ENCODE measurements at places on chromosomes 5 and 9.

DNA sequence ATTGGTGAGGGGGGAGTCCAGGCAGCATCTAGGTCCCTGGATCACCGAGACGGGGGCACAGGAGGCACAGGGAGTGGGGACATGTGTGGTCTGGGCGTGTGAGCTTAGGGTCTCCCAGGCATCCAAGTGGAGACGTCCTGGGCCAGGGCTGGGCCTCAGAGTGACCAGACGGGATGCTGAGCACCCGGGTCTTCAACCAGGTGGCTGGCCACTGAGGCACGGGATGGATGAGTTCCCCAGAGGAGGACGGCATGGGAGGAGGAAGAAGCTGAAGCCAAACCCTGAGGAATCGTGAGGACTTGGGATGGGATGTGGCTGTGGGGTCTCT lies 88.0 kb downstream of the LMX1B start:
- DNase-seq: no peak

DNA sequence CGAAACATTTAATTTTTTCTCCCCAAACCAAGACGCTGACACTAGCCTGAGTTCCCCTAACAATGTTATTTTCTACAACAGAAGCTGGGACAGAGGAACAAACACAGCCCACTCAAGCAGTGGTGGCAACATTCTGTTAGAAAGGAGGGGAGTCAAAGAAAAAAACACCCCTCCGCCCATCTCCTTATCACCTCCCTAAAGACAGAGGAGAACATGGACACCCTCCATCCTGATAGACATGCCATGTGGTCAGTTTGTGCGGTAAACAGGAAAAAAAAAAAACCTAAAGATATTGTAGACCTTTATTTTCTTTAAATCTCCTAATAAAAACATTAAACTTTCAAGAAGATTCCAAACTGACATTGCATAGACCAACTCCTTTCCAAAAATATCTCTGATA lies 2.9 kb upstream of the DPM2 start:
- DNase-seq: no peak

- DNase-seq: no peak
These were observed 2.6 kb upstream of the FOXB2 start for GRCh38 chr9:77016526-77017504.

DNA sequence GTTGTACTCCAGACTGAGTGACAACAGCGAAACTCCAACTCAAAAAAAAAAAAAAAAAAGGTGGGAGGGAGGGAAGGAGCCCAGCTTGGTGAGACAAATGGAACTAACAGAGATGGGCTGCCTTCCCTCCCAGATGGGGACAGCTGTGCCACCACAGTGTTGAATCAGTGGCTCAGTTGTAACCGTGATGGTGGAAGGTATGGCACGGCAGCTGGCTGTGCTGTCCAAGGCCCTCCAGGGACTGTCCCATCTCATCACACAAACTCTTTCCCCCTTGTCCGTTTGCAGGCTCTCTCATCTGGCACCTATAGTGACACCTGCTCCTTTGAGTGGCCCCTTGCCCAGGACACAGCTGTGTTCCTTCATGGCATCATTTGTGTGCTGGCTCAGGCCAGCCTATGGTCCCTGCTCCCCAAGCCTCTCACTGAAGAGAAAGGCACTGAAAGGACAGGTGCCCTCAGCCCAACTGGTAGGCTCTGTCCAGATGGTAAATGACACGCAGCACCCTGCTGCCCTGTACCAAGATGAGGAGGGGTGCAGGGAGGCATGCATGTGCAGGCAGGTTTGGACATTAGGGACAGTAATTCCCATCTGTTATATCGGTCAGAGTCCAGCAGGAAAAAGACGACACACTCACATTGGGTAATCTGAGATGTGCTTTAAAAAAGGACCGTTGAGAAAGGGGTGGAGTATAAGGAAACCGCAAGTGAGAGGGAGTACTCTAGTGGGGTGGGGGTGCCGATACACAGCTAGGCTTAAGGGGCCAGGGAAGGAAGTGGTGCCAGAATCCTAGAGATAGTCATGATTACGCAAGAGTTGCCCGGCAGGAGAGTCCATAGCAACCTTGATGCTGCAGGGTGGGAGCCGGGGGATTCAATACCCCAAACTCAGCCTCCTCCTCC lies 4.3 kb downstream of the SMIM33 start:
- DNase-seq: peak; percentile 50

DNA sequence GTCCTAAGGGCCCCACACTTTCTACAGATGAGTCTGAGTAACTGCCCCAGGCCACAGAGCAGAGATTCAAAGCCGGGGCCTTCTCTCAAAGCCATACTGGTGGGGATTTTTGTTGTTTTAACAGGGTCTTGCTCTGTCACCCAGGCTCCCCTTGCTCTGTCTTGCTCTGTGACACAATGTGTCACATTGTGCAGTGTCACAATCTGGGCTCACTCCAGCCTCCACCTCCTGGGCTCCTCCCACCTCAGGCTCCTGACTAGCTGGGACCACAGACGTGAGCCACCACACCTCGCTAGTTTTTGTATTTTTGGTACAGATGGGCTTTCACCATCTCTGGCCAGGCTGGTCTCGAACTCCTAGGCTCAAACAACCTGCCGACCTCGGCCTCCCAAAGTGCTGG lies 8.6 kb downstream of the AGPAT2 start:
- no peak for DNase-seq

- no peak for DNase-seq
These were observed 196.9 kb downstream of the DMRTA1 start for GRCh38 chr9:22643541-22643940.

- no peak for DNase-seq
These were observed 113.8 kb downstream of the GADD45G start for GRCh38 chr9:89718651-89719050.

- DNase-seq: no peak
These were observed 957.3 kb downstream of the CDH12 start for GRCh38 chr5:21895766-21896350.

- DNase-seq: peak; percentile 24
These were observed 125.9 kb upstream of the ANKRD55 start for GRCh38 chr5:56358703-56359681.

GRCh38 chr5:78845470-78845869 lies 139.6 kb downstream of the ARSB start:
- no peak for DNase-seq

DNA sequence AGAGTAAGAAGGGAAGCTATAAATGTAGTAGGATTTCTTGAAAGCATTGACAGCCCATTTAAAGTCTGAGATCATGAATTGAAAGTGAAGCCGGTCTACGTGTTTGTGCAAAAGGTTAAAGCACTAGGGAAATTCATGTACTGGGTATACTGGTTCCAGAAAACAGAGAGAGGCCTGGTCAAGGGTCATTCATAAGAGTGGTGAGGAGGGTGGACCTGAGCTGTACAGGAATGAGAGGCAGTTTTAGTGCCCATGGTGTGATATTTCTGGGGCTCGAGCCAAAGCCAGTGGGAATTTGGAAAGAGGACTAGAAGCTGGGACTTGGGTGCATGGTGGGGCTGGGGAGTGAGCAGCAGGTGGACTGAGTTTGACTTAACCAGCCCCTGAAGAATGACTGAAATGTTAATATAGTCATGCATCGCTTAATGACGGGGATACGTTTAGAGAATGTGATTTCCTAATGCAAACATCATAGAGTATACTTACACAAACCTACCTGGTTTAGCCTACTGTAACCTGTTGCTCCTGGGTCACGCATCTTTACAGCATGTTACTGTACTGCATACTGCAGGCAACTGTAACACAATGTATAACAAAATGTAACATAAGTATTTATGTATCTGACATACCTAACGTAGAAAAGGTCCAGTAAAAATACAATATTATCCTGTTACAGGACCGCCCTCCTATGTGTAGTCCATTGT lies 173.0 kb downstream of the MAST4 start:
- DNase-seq: no peak

DNA sequence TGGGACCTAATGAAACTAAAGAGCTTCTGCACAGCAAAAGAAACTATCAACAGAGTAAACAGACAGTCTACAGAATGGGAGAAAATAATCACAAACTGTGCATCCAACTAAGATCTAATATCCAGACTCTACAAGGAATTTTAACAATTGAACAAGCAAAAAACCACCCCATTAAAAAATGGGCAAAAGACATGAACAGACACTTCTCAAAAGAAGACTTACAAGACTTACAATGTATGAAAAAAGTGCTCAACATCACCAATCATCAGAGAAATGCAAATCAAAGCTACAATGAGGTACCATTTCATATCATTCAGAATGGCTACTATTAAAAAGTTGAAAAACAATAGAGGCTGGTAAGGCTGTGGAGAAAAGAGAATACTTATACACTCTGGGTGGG lies 58.0 kb downstream of the SHOC1 start:
- no peak for DNase-seq

DNA sequence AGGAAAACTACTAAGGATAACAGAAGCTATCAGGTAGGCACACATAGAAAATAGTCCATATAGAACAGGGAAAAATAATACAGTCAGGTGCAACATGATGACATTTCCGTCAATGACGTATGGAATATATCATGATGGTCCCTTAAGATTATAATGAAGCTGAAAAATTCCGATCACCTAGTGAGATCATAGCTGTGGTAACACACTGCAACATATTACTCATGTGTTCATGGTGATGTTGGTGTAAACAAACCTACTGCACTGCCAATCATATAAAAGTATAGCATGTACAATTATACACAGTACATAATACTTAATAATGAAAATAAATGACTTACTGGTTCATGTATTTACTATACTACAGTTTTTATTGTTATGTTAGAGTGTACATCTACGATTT lies 60.0 kb downstream of the MEGF9 start:
- DNase-seq: peak; percentile 46

- no peak for DNase-seq
These were observed 134.0 kb downstream of the ISOC1 start for GRCh38 chr5:129228577-129228976.

DNA sequence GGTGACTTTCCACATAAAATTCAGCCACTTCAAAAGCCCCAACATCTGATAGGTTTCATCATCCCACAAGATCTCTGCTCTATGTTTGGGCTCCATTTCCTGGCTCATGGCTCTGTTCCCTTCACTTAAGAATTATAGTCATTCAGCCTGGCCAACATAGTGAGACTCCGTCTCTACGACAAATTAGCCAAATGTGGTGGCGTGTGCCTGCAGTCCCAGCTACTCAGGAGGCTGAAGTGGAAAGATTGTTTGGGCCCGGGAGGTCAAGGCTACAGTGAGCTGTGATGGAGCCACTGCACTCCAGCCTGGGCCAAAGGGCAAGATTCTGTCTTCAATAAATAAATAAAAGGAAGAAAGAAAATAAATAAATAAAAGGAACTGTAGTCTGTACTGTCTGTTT lies 57.9 kb upstream of the CTSV start:
- no peak for DNase-seq

- DNase-seq: no peak
These were observed 127.7 kb downstream of the C9orf50 start for GRCh38 chr9:129493002-129493705.

GRCh38 chr5:137856201-137856600 lies 11.5 kb upstream of the MYOT start:
- DNase-seq: no peak

- no peak for DNase-seq
These were observed 5.2 kb downstream of the CRB2 start for GRCh38 chr9:123361086-123361730.

GRCh38 chr5:178557416-178557815 lies 32.8 kb downstream of the COL23A1 start:
- no peak for DNase-seq

- no peak for DNase-seq
These were observed 490.8 kb downstream of the TLE4 start for GRCh38 chr9:80062567-80062966.

DNA sequence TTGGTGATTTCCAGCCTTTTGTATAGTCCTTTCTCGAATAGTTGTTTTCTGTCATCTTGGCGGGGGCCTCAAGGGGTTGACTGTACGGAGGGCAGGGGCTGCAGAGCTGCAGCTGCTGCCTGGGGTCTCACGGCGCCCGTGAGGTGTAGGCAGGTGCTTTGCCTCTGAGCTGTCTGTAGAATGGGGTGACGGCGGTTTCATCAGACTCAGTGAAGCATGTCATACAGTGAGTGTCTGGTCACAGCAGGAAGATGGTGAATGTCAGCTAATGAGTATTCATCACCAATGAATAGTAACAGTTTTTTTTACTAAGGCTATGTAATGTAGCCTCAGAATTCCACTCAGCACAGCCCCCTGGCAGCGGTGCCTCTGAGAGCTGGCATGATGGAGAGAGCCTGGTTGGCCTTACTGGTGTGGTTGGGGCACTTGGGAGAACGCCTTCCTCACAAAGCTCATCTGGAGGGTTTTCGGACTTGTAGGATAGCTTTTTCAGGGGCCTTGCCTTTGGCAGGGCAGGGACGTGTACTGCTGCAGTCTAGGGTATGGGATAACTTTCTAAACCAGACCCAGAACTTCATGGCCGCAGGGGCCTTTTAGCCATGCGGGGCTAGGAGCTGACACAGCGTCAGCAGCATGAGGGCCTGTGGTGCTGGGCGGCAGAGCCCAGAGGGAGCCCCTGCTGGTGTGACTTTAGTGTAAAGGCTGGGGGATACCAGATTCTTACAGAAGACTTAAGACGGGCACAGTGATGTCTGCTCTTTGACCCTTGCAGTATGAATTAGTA lies 15.0 kb downstream of the TENT4A start:
- DNase-seq: no peak

GRCh38 chr5:146620669-146621051 lies 104.7 kb upstream of the GPR151 start:
- DNase-seq: no peak

DNA sequence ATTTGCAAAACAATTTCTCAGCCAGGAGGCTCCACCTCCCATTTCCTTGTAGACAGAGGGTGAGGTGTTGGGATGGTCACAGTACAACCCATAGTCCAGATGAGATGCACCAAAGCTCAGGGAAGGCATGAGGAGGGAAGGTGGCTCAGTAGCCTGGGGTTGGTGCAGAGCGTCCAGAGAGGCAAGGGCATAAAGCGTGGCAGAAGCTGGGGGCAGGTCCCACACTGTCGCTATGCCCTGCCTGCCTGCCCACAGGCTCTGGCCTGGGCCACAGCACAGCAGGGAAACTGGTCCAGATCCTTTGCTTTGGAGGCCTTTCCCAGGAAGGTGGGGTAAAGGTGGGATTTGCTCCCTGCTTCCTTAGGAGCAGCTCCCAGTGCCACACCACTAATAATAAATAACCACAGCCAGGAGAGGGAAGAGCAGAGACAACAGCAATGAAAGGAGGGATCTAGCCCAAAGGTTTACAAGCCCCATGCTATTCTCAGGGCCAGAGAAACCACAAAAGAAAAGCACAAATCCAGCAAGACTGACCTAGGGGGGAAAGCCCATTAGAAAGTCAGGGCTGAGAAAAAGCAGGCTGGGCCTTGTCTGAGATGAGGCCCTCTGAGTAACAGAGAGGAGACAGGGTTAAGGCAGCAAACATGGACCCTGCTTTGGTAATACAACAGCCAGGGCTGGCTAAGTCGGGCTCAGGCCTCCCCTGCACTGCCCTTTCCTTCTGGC lies 27.2 kb downstream of the PCDHGC5 start:
- no peak for DNase-seq

DNA sequence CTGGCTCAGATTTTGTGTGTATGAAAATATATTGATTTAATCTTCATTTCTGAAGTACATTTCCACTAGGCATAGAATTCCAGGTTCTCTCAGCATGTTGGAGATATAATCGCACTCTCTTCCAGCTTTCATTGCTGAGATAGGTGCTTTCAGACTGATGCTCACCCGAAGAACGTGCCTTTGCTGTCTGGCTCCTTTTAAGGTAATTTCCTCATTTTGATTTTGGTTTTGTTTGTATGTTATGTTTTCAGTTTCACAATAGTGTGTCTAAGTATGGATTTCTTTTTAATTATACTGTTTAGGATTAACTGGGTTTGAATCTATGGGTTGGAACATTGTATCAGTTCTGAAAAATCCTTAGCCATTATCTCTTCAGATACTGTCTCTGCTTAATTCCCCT lies 132.0 kb upstream of the NFIB start:
- DNase-seq: no peak
